ENCODE measurements at places on chromosomes 5 and 9.
A peak's percentile ranks its signal among the peaks of the same experiment; 100 is the strongest.

- DNase-seq: peak; percentile 78
Measured at GRCh38 chr5:150122158-150122510, 33.5 kb downstream of the PDGFRB start.

GRCh38 chr9:73135394-73135793, 16.3 kb upstream of the ANXA1 start:
- DNase-seq: no peak

GRCh38 chr9:99592834-99593574, 228.7 kb upstream of the NR4A3 start:
- no peak for DNase-seq

DNA sequence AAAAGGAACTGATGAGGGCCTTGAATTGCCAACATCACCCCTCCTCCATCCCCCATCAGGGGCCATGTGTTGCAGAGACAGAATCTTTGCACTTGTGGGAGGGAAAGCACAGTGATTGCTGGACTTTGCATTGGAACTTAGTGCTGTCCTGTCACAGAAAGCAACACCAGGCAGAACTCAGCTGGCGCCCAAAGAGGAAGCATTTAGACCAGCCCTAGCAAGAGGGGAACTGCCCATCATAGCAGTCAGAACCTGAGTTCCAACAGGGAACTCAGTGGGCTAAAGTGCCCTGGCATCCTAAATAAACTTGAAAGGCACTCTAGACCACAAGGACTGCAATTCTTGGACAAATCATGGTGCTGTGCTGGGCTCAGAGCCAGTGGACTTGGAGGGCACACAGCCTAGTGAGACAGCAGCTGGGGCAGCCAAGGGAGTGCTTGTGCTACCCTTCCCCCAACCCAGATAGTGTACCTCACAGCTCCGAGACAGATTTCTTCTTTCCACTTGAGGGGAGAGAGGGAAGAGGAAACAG, 128.1 kb downstream of the ACTL7B start:
- no peak for DNase-seq

DNA sequence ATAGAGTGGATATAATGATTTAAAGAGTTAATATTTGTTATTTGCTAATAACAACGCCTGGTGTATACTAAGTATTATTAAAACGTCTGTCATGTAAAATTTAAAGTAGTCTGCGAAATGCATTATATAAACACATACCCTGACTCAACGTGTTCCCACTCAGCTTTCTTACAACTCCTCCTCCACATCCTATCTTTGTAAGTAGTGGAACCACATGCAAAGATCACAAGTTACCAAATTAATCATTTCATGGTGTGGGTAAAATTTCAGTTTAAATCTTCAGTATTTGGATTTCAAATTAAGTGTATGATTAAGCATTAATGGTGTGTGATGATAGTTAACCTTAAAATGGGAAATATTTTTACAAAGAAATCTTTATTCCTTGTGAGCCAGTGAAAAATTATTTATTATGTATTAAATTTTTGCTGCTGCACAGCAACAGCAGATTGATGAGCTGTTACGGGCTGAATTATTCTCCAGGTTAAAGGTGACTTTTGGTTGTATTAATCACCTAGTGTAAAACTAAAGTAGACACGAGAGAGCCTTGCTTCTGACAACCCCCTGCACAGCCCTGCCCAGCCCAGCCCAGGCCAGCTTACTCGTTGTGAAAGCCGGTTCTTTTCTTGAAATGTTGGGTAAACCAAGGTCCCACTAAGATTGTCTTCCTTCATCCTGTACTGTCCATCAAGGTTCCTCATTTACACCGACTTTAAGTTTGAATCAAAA, 373.5 kb downstream of the DTWD2 start:
- DNase-seq: no peak

DNA sequence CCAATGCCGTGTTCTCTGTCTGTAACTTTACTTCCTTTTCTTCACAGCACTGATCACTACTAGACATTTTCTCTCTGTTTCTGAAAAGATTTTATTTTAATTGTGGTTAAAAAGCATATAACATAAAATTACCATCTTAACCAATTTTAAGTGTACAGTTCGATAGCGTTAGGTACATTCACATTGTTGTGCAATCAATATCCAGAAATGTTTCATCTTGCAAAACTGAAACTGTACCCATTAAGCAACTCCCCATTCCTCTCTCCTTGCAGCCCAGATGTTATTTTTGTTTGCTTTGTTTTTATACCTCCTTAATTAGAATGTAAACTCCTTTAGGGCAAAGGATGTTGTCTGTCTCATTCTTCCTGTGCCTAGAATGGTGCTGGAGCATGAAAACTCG, 47.5 kb downstream of the COL27A1 start:
- DNase-seq: no peak

DNA sequence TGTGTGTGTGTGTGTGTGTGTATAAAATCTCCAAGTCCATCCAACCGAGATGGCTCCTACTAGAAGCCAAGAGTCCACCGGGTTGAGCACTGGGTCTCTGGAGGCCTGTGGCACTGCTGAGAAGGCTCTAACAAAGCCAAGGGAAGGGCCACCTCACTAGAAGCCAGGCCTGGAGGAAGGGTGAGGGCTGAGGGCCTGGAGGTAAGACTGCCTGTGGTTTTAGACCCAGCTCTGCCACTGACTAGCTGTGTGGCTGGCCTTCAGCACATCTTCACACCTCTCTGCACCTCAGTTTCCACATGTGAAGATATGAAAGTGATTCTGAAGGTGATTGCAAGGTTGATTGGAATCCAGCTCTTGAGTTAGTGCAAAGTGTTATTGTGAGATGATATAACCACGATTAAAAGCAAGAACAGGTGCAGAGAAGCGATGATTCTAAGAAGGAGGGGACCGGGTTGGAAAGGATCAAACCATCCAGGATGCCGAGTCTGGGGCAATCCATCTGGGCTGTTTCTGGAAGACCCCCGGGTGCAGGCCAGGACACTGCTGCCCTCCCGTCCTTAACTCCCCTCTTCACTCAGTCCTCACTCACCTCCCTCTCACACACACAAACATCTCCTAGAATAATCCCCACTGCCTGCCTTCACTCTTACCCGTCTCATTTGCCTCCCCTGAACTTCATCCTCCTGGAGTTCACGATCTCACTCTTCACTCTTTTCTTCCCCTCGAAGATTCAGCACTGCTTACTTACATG, 2.3 kb downstream of the IL4 start:
- no peak for DNase-seq

- no peak for DNase-seq
Measured at GRCh38 chr5:139287890-139288635, 5.5 kb upstream of the MATR3 start.

- no peak for DNase-seq
Measured at GRCh38 chr5:125367702-125368101, 621.3 kb upstream of the ZNF608 start.

GRCh38 chr9:28301281-28301680, 728.0 kb upstream of the C9orf72 start:
- no peak for DNase-seq

GRCh38 chr5:95996904-95997723, 35.5 kb upstream of the ELL2 start:
- DNase-seq: no peak

DNA sequence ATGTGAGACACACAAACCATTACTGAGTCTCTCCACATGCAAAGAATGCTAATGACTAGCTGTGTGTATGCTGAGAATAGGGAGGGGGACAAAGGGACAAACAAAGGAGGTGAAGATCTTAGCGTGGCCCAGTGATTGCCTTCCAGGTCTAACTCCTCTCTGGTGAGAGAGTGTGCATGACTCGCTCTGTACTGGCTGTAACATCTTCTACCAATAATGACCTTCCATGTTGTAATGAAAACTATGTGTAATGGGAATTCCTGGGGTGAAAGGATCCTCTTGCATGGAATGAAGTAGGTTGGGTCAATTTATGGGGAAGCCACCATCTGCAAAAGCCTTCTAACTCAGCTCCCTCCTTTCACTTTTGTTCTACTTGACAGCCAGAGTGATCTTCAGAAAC, 24.4 kb upstream of the GPR151 start:
- no peak for DNase-seq

- no peak for DNase-seq
Measured at GRCh38 chr5:122844910-122845228, 544 bp upstream of the SNX24 start.

DNA sequence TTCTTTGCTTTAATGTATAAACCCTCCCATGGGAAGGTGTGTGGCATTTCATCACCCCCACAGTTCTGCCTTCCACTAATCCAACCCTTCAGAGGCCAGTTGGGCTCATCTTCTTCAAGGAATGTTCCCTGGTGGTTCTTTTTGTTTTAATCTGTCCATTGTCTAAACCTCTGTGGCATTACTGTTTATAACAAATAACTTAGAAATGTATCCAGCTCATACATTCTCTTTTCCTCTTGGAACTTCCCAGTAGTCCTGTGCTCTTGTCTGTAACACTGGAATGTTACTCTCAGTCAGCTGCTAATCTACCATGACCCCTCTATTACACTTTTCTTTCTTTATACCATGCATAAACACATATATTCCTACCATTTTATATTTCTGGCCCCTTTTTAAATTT, 213.5 kb upstream of the TARS1 start:
- DNase-seq: no peak

- no peak for DNase-seq
Measured at GRCh38 chr5:14179446-14179845, 36.3 kb downstream of the TRIO start.

GRCh38 chr5:142875936-142876335, 105.8 kb downstream of the ARHGAP26 start:
- DNase-seq: no peak

- DNase-seq: no peak
Measured at GRCh38 chr5:32157078-32157477, 17.0 kb downstream of the GOLPH3 start.

GRCh38 chr5:135442431-135443160, 4.6 kb downstream of the DCANP1 start:
- no peak for DNase-seq

- no peak for DNase-seq
Measured at GRCh38 chr9:125470767-125471580, 209.3 kb downstream of the GAPVD1 start.

DNA sequence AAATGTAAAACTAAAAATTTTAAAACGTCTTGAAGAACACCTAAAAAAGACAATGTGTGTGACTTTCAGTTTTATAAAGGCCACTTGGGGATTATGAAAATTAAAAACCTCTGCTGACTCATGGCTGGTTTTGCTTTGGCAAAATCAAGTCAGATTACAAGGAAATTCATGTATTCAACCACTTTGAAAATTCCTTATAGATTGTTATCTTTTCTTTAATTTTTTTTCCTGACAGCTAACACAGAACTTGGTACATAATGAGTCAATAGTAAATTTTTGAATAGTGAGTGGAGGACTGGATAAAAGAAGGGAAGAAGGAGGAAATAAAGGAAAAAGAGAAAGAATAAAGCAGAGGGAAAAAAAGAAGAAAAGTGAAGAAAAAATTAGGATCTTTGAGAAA, 1774.7 kb upstream of the ACO1 start:
- DNase-seq: no peak

DNA sequence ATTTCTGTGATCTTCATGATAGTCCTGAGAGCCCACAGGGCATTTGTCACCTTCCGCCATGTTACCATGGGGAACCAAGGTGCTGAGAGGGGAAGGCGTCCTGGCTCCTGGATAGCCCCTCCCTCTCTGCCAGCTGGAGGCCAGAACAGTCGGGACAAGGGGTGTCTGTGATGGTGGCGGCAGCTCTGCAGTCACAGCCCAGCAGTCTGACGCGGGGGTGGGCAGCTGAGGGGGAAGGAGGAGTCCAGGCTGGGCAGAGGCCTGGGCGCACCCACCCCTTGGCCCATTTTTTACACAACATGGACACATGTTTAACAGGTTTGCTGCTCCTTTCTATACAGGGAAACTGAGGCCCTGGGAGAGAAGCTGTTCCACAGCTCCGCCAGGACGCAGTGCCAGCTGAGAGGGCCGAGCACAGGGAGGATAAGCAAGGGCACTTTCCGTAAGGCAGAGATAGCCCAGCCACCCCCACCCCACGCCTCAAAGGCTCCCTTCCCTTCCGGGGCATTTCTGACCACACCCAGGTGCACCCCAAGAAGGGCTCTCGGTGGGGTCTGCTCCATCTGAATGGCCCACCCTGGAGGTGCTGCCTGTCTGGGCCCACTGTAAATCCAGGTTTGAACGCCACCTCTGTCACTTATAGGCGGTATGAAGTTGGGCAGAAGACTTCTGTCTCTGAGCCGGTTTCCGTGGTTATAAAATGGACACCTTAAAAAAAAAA, 17.1 kb downstream of the LRRC8A start:
- no peak for DNase-seq

- DNase-seq: no peak
Measured at GRCh38 chr5:54440456-54440893, 15.0 kb upstream of the HSPB3 start.

DNA sequence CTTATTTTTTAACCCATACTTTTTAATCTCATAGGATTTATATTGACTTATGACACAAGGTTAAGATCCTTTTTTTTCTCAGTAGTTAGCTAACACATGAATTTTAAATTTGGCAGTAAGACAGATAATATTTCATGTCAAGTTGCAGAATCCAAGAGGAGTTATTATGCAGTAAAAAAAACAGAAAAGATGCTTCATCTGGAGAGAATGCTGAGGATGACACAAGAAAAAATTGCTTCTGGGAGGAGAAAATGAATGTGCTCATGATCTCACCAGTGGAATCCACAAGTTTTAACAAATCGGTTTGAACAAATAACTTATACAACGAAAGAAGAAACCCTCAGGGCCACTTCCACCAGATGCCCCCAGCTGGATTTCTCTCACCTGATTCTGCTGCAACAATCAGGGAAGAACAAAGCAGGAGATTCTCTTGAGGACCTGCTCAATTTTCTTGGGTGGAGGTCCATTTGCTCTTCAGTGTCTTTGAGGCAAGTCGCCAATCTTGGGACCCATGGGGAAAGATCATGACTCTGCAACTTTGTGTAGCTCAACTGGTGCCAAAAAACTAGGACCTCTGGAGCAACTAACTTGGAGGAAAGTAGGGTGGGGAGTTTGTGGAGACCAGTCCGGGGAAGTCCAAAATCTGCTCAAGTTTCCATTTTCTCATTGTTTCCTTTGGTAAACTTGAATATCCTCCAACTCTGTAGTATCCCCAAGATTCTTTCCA, 50.5 kb upstream of the TNFSF15 start:
- DNase-seq: no peak

DNA sequence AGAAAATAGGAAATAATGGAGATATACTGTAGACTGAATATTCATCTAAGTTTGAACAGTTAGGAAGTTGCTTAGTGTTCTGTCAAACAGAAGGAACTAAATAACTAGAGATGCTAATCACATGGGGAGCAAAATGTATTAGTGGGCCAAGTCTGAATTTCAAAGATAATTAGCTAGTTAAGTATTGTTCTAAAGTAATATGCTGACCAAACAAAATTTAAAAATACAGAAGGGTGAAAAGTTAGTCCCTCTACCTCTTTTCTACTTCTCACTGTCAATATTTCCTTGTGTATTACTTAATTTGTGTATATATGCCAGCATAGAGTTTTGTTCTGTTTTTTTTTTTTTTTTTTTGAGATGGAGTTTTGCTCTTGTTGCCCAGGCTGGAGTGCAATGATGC, 4.0 kb downstream of the MCCC2 start:
- no peak for DNase-seq

GRCh38 chr9:35954942-35955546, 2.9 kb downstream of the OR2S2 start:
- DNase-seq: peak; percentile 25
